Stimulated activated CD4-positive, alpha-beta T cell treated with anti-CD3 and anti-CD28 coated beads, Interleukin-15, amount 100 ng/mL, for 48 hours (primary cell): ENCODE measurements at places on chromosomes 11 and 22.

DNA sequence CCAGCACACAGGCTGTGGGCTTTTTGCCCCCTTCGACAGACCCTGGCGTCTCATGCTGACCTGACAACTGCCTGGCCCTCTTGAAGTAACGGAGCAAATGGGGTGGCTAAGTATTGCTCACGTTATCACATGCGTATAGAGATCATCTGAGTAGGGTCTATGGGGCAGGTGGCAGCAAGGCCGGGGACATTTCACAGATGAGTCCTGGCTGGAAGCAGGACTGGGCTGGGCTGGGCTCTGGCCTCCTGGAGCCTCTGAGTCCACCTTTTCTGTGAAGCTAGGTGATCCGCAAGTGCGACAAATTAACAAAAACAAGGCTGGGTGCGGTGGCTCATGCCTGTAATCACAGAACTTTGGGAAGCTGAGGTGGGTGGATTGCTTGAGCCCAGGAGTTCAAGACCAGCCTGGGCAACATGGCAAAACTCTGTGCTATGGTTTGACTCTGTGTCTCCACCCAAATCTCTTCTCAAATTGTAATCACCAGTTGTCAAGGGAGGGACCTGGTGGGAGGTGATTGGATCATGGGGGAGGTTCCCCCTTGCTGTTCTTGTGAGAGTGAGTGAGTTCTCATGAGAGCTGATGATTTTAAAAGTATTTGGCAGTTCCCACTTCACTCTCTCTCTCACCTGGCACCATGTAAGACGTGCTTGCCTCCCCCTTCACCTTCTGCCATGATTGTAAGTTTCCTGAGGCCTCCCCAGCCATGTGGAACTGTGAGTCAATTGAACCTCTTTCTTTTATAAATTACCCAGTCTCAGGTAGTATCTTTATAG is 122.0 kb downstream of the MPPED1 start:
- no peak for DNase-seq

DNA sequence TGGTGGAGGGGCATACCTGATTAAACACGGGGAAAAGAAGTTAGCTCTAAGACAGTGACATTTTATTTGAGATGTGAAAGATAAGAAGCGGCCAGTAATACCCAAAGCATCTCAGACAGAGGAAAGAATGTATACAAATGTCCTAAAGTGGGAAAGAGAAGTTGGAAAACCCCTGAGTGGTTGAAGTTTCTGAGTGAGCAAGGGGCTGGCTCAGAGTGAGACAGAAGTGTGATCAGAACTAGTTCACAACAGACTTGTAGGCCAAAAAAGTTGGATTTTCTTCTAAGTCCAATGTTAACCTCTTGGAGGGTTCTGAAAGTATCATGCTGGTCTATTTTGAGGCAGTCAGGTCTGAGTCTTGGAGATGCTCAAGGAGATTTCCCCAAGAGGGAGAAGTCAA is 608.7 kb downstream of the SOX6 start:
- no peak for DNase-seq

- DNase-seq: no peak
Measured at GRCh38 chr11:115848611-115849010, 344.4 kb upstream of the CADM1 start.

- no peak for DNase-seq
Measured at GRCh38 chr11:115162919-115163318, 341.3 kb downstream of the CADM1 start.

GRCh38 chr11:22711071-22711770 is 44.8 kb downstream of the GAS2 start:
- DNase-seq: no peak

- DNase-seq: no peak
Measured at GRCh38 chr22:18088825-18089568, 11.2 kb downstream of the PEX26 start.

- DNase-seq: no peak
Measured at GRCh38 chr22:31239771-31240370, 27.8 kb downstream of the LIMK2 start.

DNA sequence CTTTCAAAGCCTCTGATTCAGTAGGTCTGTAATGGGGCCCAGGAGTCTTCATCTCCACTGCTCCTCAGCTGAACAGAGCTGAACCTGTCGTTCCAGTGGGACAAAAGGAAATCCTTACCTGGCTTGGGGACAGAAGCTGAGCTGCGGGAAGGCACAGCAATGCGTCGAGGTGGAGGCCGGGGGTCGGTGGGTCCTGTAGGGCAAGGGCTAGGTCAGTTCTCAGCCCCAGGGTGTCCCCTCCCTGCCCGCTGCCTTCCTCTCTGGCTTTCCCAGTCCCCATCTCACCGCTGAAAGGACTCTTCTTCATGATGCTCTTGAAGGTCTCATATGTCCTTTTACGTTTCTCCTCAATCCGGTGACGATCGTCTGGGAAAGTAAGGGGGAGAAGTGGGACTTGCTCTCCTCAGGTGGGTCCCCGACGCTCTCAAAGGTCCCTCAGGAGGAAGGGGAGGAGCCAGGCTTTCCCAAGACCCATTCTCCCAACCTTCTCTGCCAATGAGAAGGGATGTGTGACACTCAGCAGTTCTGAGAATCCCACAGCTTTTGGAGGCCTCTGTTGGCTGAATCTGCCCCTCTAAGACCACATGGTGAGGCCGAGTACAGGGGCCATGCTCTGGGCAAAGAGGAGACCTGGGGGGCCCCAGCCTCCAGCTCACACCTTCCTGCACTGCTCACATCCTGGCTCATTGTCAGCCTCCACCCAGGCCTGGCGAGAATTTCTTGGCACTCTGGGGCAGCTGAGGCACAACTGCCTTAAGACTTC is 7.0 kb downstream of the RELA start:
- DNase-seq: no peak

DNA sequence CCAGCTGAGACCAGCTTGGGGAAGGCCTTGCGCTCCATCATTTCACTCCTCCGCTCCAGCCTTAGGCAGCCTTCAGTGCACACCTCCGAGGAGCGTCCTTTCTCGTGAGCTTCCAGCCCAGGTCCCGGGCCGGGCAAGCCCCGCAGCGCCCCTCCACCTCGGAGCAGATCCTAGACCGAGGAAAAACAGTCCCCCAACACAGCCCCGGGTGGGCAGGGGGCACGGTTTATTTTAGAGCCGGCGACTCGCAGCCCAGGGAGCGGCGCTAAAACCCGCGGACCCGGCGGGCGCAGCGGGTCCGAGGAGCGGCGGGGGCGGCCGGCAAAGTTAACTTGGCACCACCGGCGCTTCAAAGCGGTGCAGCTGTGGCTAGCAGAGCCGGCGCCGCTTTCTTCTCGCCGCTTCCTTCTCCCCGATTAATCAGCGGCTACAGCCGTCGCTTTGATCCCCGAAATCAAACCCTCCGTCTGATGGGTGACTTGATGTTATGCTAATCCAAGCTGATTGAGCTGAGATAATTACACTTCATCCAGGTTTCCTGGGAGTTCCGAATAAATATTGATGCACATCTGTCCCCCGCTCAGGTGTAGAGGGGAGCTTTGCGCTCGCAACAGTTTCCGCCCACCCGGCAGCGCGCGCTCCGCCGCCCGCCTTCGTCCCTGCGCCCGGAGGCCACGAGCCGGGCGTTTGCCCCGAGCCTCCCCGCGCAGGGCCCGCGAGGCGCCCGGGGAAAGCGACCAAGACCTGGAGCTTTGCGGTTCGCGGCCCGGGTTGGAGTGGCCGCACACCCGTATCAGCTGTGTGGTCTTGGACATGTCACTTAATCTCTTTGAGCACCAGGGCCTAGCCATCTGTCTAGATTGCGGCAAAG is 192.7 kb downstream of the BUD13 start:
- DNase-seq: no peak

DNA sequence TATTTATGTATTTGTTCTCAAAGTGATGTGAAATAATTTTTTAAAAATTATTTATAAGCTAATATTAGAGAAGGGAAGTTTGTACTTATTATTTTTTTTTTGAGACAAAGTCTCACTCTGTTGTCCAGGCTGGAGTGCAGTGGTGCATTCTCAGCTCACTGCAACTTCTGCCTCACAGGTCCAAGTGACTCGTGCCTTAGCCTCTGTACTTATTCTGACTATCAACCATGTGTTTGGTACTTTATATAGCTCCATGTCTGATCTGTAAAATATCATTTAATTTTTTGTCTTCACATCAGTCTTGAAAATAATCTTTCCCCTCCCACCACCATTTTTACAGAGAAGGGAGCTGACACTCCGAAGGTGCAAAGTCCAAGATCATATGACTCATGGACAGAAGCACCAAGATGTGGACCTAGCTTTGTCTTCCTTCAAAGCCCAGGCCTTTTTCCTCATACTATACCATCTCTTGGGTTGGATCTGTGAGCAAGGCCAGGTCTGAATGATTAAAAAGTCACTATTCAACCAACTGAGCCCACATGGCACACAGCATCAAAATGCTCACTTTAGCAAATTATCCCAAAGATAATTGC is 32.4 kb upstream of the EED start:
- DNase-seq: no peak

- DNase-seq: no peak
Measured at GRCh38 chr22:37607935-37608476, 628 bp upstream of the GGA1 start.

DNA sequence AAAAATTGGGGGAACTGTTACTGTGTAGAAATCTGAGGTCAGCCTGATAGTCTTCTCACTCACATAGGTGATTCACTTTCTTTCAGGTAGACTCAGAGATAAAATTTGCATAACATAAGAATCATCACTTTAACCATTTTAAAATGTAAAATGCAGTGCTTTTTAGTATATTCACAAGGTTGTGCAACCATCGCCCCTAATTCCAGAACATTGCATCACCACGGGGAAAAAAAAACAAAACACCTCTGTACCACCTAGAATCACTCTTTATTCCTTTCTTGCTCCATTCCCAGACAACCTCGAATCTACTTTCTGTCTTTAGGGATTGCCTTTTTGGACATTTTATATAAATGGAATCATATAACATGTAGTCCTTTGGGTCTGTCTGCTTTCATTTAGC is 20.9 kb downstream of the CHEK1 start:
- DNase-seq: no peak

DNA sequence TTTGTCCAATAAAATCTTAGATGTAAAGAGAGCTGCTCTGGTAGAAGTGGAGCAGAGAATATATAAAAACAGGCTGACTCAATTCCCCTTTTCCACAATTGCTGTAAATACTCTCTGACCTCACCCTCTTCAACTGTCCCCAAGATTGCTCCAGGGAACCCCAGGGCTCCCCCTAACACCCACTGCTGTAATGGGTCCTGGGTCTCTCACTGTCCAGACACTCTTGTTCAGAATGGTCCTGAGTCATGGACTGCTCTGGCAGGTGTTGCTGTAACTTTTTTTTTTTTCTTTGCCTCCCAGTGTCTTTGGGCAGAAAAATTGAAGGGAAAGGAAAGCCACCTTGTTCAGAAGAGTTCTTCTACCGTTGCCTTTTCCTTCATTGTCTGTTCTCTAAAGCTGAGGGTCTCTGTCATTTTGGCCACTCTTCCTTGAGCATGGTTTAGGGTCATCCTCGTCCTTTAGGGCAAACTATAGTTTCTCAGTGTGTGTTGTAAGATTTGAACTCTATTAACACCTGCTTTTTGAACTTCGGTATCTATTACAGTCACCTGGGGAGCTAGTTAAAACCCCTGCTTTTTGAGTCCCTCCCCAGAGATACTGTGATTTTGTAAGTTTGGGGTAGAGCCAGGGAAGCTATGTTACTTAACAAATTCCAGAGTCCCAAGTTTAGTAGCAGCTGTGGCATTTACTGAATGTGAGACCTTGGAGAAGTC is 209.5 kb downstream of the NAV2 start:
- DNase-seq: no peak

GRCh38 chr11:10617551-10617950 is 49.1 kb upstream of the LYVE1 start:
- DNase-seq: no peak

- DNase-seq: no peak
Measured at GRCh38 chr11:61140416-61140815, 20.8 kb downstream of the VPS37C start.

- peak; percentile 67 for DNase-seq
Measured at GRCh38 chr22:30266445-30267381, at the start of gene OSM. Gene OSM (minus strand): TSS chr22:30266851. CDS start chr22:30266799, 52 bp downstream.

GRCh38 chr11:118434553-118435289 is 1.6 kb upstream of the KMT2A start:
- DNase-seq: peak; percentile 15

DNA sequence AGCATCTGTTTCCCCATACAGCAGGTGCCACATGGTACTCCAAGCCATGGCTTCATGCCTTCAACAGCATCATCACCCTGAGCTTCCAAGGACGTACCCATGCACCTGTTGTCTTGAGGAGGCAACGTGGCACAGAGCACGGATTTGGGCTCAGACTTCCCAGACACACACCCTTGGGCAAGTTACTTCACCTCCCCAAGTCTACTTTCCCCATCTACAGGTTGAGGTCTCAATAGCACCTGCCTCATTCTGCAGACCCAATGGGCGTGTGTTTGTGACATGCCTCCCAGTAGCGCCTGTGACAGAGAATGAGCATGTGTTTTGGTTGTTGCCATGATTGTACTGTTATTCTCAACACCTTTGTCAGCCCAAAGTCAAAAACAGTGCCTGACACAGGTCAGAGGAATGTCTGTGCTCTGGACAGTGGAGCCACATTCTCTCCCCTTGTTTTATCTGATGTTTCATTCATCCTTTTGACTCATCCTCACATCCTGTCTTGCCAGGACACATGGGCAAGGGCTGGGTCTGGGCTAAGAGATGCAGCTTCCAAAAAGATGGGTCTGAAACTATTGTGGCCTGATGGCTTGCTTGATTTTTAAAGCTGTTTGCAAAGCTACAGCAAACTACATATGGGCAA is 53.4 kb upstream of the CCND1 start:
- no peak for DNase-seq

- no peak for DNase-seq
Measured at GRCh38 chr22:49483946-49484345, 343.7 kb downstream of the BRD1 start.

DNA sequence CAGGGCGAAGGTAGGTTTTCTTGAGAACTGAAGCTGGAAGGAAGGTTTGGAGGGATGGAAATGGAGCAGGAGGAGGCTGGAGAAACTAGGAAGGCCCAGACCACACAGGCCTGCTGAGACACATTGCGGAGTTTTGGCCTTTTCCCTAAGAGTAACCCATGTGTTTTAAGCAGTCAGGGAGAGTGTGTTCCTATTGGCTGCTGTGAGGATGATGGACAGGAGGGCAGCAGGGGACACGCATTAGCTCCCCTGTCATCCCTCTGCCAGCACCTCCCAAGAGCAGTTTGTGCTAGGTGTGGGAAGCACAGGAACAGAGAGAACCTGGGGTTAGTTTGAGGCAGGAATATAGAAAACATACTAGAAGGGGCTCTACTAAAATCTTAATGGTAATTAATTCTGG is 842.1 kb downstream of the TBC1D22A start:
- DNase-seq: no peak

- DNase-seq: no peak
Measured at GRCh38 chr11:134642206-134642605, 230.2 kb upstream of the B3GAT1 start.
